Small intestine (tissue), 16 donors: ENCODE measurements at places on chromosomes 11 and 22. TPM values are rescaled to one million over a fixed set of nuclear protein-coding genes. Genes with fewer than 3 reads are reported as not detected.

The SMC1B gene
- 0.35 TPM for polyA plus RNA-seq

The PDE3B gene
- polyA plus RNA-seq = 0.81 TPM

The TRPT1 gene
- polyA plus RNA-seq = 46.6 TPM

The ZNRF3 gene
- 9.1 TPM for polyA plus RNA-seq

The SLC22A9 gene
- not detected for polyA plus RNA-seq

The TECTA gene
- not detected for polyA plus RNA-seq

The UBQLNL gene
- polyA plus RNA-seq = not detected

The PNPLA3 gene
- 0.53 TPM for polyA plus RNA-seq

The SPCS2 gene
- 152 TPM for polyA plus RNA-seq

The CRYBB2 gene
- polyA plus RNA-seq = 2.7 TPM

GRCh38 chr22:46049726-46050450 lies 72.9 kb upstream of the WNT7B start:
- H3K4me3 ChIP-seq = no peak overlapping the region
- no peaks in the 10 kb centered on the region for H3K27me3 ChIP-seq
- DNase-seq = no peak
- H3K4me1 ChIP-seq = peaks cover 2% of the 10 kb centered on the region
- no peak overlapping the region for H3K27ac ChIP-seq

DNA sequence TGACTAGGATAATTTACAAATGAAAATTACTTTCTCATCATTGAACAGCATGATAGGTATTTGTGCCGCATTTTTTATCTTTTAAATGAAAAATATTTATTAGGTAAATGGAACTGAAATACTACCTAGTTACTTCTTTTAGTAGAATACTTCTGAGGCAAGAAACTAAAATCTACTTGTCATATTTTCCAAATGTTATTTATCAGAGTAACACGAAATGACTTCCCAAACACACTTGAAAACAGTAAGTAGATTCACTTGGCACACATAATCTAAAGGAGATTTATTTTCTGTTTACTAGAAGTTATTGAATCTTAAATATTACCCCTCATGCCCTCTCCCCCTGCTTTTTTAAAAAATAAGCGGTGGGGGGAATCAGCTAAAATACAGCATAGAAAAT lies 2.3 kb downstream of the QSER1 start:
- peaks cover 3% of the 10 kb centered on the region for H3K4me1 ChIP-seq
- H3K36me3 ChIP-seq = peaks cover 4% of the 10 kb centered on the region
- no peaks in the 10 kb centered on the region for H3K27me3 ChIP-seq
- no peak for DNase-seq
- H3K27ac ChIP-seq = no peak overlapping the region

DNA sequence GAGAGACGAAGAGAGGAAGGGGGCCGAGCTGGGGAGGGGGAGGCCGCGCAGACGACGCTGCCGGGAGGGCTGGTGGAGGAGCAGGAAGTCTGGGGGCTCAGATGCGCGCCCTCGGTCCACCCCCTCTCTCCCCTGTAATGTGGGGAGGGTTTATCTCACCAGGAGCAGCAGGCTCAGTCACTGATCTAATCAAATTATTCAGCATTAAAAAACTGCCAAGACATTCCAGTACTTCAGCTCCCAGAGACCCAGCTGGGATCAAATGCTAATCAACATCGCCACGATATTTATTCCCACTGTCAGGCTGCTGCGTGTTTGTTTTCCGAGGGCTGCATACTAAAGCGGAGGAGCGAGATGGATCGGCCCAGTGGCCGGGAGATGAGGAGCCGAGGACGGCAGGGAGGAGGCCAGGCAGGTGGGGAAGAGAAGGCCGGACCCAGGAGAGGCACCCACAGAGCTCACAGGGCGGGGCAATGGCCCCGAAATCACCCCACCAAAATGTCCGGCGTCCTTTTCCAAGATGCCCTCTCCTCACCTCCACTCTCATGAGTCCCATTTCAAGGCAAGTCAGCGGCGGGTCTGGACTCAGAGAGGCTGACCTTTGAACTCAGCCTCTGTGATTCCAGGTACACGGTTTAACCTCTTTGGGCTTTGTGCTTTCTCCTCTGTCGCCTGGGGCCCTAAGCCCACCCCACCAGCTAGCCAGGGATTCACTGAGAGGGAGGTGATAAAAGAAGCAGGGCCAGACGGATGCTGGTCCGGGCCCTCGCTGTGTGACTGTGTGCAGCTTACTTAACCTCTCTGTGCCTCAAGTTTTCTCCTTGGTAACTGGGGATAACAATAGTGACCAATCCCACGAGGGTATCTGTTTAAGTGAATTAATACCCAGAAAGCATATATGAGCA lies 502.1 kb downstream of the MN1 start:
- H3K27me3 ChIP-seq = no peaks in the 10 kb centered on the region
- peaks cover 8% of the 10 kb centered on the region for H3K4me1 ChIP-seq
- no peaks in the 10 kb centered on the region for H3K36me3 ChIP-seq
- peak; percentile 13 for DNase-seq
- no peak overlapping the region for H3K4me3 ChIP-seq
- H3K27ac ChIP-seq = no peak overlapping the region

GRCh38 chr11:12687216-12687623 lies 13.0 kb downstream of the TEAD1 start:
- H3K27me3 ChIP-seq = no peaks in the 10 kb centered on the region
- no peak overlapping the region for H3K27ac ChIP-seq
- no peak overlapping the region for H3K4me3 ChIP-seq
- no peaks in the 10 kb centered on the region for H3K36me3 ChIP-seq
- DNase-seq = no peak

- no peaks in the 10 kb centered on the region for H3K27me3 ChIP-seq
- H3K4me3 ChIP-seq = no peak overlapping the region
- no peak for DNase-seq
- no peaks in the 10 kb centered on the region for H3K36me3 ChIP-seq
- no peak overlapping the region for H3K27ac ChIP-seq
These were observed 539.6 kb upstream of the LRRC4C start for GRCh38 chr11:41999066-41999465.

GRCh38 chr11:9858218-9858617 lies 194.3 kb downstream of the SWAP70 start:
- no peak for DNase-seq
- H3K36me3 ChIP-seq = peaks cover 6% of the 10 kb centered on the region
- H3K27ac ChIP-seq = no peak overlapping the region
- H3K4me1 ChIP-seq = no peaks in the 10 kb centered on the region
- H3K27me3 ChIP-seq = no peaks in the 10 kb centered on the region

DNA sequence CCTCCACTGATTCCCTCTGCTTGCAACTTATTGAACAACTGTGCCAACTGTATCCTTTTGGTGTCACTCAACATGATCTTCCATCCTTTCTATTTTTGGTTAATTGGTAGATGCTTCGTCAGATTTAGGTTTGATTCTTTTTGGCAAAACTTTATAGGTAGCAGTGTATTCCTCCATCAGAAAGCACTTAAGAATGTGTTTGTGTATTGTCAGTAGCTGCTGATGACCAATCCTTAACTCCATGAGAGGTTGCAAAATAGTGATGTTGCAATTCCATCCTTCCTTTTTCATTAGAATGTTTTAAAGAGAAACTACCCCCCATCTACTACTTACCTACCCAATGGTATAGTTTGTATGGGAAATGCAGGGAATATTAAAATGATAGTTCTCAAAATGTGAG lies 22.1 kb downstream of the FAM76B start:
- H3K36me3 ChIP-seq = no peaks in the 10 kb centered on the region
- H3K27me3 ChIP-seq = no peaks in the 10 kb centered on the region
- H3K4me3 ChIP-seq = no peak overlapping the region
- H3K4me1 ChIP-seq = no peaks in the 10 kb centered on the region
- DNase-seq = no peak

GRCh38 chr11:81092522-81092921 lies 1641.1 kb downstream of the FAM181B start:
- H3K27ac ChIP-seq = no peak overlapping the region
- H3K4me3 ChIP-seq = no peak overlapping the region
- peak; percentile 30 for DNase-seq
- no peaks in the 10 kb centered on the region for H3K27me3 ChIP-seq
- no peaks in the 10 kb centered on the region for H3K4me1 ChIP-seq

DNA sequence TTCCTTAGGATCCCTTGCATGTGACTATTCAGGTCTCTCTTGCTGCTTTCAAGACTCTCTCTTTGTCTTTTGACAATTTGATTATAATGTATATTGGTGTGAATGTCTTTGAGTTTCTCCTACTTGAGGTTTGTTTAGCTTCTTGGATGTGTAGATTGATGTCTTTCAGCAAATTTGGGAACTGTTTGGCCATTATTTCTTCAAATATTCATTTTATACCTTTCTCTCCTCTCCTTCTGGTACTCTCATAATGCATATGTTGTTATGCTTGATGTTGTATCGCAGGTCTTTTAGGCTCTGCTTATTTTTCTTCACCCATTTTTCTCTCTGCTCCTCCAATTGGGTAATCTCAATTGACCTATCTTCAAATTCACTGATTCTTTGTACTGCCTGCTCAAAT lies 44.2 kb downstream of the OR2AT4 start:
- H3K4me1 ChIP-seq = no peaks in the 10 kb centered on the region
- H3K36me3 ChIP-seq = no peaks in the 10 kb centered on the region
- no peak overlapping the region for H3K4me3 ChIP-seq
- DNase-seq = no peak

GRCh38 chr11:17388609-17389210 lies at the start of gene KCNJ11:
TSS of gene KCNJ11 (minus strand) at chr11:17388659. CDS start at chr11:17388091, 568 bp downstream.
- no peak for DNase-seq
- no peaks in the 10 kb centered on the region for H3K27me3 ChIP-seq
- H3K36me3 ChIP-seq = peaks cover 20% of the 10 kb centered on the region
- H3K4me1 ChIP-seq = no peaks in the 10 kb centered on the region

GRCh38 chr22:50299785-50300619 lies 7.4 kb downstream of the PLXNB2 start:
- H3K27me3 ChIP-seq = no peaks in the 10 kb centered on the region
- DNase-seq = peak; percentile 95
- H3K4me3 ChIP-seq = peak overlapping the region; percentile 76
- peak overlapping the region; percentile 53 for H3K27ac ChIP-seq

DNA sequence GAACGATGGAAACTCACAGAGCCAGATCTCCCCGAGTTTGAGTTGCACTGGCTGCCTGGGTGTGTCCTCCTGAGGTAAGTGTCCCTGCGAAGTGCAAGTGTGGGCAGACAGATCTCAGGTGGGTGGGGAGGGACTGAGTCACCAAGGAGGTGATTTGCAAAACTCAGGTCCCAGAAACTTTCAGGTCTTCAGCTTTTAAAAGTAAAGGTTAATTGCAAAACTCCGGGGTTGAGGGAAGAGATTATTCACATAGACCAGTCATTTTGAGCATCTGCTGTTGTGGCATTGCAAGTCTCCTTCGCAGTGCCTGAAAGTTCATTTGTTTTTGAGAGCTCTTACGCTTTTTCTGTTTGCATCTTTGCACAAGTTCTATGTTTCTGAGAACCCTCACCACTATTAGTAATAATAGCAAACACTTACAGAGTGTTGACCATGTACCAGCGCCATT lies 7.1 kb downstream of the CD44 start:
- H3K4me1 ChIP-seq = peaks cover 3% of the 10 kb centered on the region
- no peak for DNase-seq
- H3K4me3 ChIP-seq = no peak overlapping the region
- peak overlapping the region; percentile 71 for H3K27ac ChIP-seq

GRCh38 chr11:18191376-18191775 lies 18.7 kb downstream of the MRGPRX4 start:
- no peaks in the 10 kb centered on the region for H3K36me3 ChIP-seq
- no peak for DNase-seq

DNA sequence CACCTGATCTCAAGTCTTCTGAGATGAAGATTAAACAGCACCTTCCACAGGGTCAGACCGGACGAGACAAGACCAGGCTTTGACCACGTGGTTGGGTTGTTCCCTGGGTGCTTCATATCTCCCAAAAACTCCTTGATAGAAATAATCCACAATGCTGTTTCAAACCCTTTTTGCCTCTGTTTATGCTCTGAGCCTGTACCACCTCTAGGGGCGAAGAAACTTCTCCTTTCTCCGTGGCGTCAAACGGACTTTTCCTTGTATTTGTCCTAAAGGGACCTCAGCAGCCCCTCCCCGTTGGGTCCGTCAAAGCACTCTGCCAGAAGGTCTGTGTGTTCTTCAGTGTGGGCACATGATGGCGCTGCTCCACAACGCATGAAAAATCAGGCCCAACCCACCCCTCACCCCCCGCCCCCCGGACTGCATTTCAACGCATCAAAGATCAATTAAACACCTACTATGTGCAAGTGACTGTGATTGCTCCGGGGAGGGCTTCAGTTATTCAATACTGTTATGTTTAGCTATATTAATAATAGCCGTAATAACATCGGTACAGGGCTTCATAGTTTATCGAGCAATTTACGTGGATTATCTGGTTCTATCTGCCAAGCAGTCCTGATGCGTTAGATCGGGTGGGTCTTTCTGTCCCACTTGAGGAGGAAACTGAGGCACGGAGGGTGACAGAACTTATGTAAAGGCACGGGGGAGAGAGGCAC lies 17.3 kb upstream of the EIF3D start:
- no peak overlapping the region for H3K27ac ChIP-seq
- no peaks in the 10 kb centered on the region for H3K27me3 ChIP-seq
- no peaks in the 10 kb centered on the region for H3K4me1 ChIP-seq
- peak; percentile 39 for DNase-seq
- H3K36me3 ChIP-seq = no peaks in the 10 kb centered on the region

GRCh38 chr11:8370812-8371515 lies 107.3 kb upstream of the LMO1 start:
- no peaks in the 10 kb centered on the region for H3K36me3 ChIP-seq
- no peak for DNase-seq
- no peaks in the 10 kb centered on the region for H3K27me3 ChIP-seq

- peak; percentile 40 for DNase-seq
- no peak overlapping the region for H3K4me3 ChIP-seq
- peak overlapping the region; percentile 30 for H3K27ac ChIP-seq
- H3K4me1 ChIP-seq = no peaks in the 10 kb centered on the region
These were observed 7.0 kb downstream of the CD81 start for GRCh38 chr11:2383852-2384804.

DNA sequence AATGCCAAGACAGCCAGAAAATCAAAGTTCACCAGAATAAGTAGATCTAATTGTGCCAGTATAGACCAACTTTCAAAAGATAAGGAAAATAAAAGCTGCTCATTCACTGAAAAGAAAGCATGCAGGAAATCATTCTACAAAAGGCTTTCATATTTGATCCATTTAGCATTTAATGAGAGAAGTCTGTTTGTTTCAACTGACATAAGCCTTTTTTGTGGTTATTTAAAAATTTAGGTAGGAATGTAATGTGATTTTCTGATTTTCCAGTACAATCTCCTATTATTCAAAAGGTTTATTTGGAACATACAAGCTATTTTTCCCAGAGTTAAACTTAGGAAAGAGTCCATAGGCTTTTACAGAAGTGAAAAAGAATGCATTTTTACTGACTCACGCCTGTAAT lies 92.7 kb downstream of the SBF2 start:
- H3K27ac ChIP-seq = no peak overlapping the region
- H3K27me3 ChIP-seq = no peaks in the 10 kb centered on the region

DNA sequence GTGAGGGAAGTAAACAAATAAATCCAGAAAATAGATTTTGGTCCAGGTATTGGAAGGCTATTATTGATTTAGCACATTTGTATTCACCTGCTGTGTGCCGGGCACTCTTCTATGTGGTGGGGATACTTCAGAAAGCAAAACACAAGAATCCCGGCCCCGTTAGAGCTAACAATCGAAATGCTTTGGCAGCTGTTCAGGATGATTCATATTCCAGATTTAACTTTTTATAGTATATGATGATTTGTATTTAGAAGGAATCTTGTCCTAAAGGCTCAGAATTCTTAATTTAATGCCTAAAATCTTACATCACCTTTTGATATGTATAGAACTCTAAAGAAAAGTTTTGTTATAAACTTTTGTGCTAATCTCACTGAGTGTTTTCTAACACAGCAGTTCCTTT lies 28.0 kb downstream of the ZC3H12C start:
- peaks cover 6% of the 10 kb centered on the region for H3K36me3 ChIP-seq
- DNase-seq = no peak
- H3K27me3 ChIP-seq = no peaks in the 10 kb centered on the region
- H3K4me3 ChIP-seq = no peak overlapping the region
- H3K27ac ChIP-seq = no peak overlapping the region
